ENCODE measurements at places on chromosomes 7 and 10. TPM values are rescaled to one million over a fixed set of nuclear protein-coding genes. Genes with fewer than 3 reads are reported as not detected.

GLI3 gene
- 29.3 TPM for total RNA-seq

LRRD1 gene
- not detected for total RNA-seq

SH2D4B gene
- total RNA-seq, result not detected

NEUROD6 gene
- not detected for total RNA-seq

C10orf105 gene
- 1.2 TPM for total RNA-seq

SLC13A1 gene
- not detected for total RNA-seq

ANKRD1 gene
- 0.36 TPM for total RNA-seq

ADRB1 gene
- not detected for total RNA-seq

CHAT gene
- total RNA-seq, result not detected

SYT15 gene
- 0.16 TPM for total RNA-seq

CXCL12 gene
- 269 TPM for total RNA-seq

DNAH11 gene
- not detected for total RNA-seq

PRLHR gene
- total RNA-seq, result not detected

PRRT4 gene
- total RNA-seq, result 0.16 TPM

ASZ1 gene
- not detected for total RNA-seq

OR2A7 gene
- total RNA-seq, result 1.3 TPM

GTF2I gene
- total RNA-seq, result 153 TPM

PTPRZ1 gene
- total RNA-seq, result 0.16 TPM

NPFFR1 gene
- not detected for total RNA-seq

DPP6 gene
- total RNA-seq, result not detected

Measured in hair follicle dermal papilla cell (primary cell).